Putamen (tissue), 1 donor: ENCODE measurements at places on chromosomes 5 and 9.

DNA sequence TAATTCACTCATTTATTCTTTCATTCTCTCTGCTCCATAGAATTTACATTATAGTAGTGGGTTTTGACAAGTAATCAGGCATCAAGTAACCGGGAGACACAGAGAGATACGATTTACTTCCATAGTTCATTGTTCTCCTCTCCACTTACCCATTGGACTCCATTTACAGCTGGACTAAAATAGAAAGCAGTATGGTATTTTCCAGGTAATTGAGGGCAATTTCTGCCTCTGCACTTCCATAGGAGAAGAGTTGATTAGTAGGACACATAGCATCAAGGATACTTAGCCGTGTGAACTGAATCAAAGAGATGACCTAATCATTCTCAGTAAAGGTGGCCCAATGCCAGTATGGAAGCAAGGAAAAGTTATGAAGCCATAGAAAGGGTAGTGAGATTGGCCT is 244.4 kb downstream of the COX7C start:
- no peak for DNase-seq

DNA sequence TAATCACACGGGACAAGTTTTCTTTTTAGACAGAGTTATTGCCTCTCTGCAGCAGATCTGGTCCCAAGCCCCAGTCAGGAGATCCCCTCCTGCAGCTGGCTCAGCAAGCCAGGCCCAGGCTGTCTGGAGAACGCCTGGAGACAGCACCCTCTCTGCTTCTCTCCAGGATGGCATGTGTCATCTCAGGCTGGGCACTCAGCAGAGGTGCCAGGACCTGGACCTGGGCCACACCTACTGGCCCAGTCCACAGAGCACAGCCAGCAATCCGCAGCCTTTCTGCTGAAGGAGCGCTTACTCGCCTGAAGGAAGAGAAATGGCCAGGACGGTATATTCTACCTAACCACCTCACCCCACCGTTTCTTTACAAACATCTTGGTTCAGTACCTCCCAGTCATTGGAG is 4.7 kb upstream of the TBC1D9B start:
- no peak for DNase-seq

DNA sequence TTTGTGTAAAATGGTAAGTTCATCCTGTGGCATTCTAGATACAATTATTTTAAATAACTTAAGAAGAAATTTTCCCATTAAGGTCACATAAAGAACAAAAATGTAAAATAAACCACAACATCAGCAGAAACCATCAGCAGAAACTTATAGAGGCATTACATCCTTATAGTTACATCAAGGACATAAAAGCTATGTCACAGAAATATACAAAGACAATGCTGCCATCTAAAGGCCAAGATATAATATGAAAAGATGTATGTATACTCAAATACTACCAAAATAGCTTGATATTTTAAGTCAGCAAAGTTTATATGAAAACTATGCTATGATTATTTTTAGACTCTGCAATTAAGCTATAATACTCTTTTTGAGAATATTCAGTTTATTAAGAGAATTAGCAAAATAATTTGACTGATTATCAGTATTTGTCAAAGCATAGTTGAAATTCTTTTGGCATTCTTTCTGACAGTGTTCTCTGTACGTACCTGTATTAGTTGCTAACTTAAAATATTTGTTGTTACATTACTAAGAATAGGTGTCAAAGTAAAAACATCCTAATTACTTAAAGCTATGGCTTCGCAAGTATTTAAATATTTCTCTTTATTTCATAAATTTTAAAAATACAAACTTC is 36.2 kb downstream of the FBXL17 start:
- peak; percentile 30 for DNase-seq

GRCh38 chr5:174491265-174491664 is 233.1 kb upstream of the MSX2 start:
- no peak for DNase-seq

DNA sequence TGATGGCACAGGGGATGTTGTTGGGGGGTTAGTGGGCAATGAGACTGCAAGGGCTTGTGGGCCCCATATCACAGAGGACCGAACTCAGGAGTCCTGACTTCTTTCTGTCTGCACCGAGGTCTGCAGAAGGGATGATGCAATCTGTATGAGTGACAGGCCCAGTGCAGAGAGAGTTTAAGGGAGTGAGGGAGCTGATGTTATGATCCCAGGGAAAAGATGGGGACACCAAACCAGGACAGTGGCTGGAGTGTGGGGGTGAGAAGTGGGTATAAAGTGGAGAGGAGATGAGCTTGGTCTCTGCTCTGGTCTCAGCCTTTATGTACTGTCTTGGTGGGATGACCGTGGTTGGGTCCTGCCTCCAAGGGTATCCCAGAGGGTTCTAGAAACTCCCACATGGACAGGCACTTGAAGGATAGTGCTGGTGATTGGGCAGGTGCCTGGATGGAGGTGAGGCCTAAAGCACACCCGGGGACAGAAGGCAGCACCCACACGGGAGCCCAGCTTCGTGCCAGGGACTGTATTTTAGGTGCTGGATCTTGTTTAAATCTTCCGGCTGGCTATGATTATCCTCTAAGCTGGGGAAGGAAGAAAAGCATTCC is 21.9 kb downstream of the GSN start:
- DNase-seq, result no peak

- DNase-seq, result no peak
Observed at GRCh38 chr5:132150565-132150964, 77.0 kb downstream of the CSF2 start.
